ENCODE measurements at places on chromosomes 5 and 9.

- no peak for DNase-seq
Observed at GRCh38 chr9:108704156-108704852, 151.5 kb downstream of the ACTL7B start.

DNA sequence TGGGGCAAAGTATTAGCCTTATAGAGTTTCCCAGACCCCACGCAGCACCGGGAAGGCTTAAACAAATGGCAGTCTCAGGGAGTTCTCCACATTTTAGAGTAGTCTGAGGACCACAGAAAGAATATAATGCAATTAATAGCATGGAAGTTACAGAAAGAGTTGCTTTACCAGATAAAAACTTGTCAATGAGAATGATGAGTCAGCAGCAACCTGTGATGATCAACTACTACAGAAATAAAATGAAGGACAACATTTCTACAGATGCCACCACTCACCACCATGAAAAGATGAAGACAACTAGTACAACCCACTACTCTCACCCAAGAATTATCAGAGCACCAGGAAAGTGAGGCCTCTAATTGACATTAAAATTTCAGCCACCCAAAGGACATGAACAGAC, 120.7 kb downstream of the NR2F1-AS1 start:
- DNase-seq: no peak

DNA sequence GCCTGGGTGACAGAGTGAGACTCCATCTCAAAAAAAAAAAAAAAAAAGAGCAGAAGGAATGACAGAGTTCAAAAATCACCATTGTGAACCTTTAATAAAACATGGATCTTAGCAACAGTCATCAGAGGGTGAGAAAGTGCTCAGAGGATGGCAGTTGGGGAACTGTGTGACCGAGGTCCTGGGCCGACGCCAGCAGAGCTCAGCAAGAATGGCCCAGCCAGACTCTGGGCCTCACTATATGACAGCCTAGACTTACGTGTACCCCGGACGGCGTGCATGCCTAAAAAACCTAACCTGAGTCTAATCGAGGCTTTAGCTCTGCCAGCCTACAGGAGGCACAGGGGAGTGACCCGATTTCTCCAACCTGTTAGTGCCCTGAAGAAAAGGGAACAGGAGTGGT, 64.3 kb downstream of the MVB12B start:
- no peak for DNase-seq

GRCh38 chr5:161546095-161546469, 443 bp downstream of the GABRB2 start:
- no peak for DNase-seq

DNA sequence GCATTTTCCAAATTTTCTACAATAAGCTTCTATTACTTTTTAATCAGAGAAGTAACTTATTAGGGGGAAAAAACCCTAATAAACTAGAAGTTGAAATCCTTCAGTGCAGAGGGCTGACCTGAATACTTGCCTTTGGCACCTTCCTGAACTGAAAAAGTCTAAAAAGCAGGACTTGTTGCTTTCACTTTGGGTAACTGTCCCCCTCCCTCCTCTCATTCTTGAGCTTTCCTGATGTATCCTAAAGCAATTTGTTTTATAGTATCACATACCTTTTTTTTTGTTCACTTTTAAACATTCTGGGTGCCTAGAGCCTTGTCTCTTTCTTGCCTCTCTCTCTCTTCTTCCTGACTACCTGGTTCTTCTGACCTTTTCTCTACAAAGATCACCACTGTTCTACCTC, 64.0 kb upstream of the ERBIN start:
- no peak for DNase-seq

- no peak for DNase-seq
Observed at GRCh38 chr9:120191141-120191540, 388.8 kb downstream of the CDK5RAP2 start.

DNA sequence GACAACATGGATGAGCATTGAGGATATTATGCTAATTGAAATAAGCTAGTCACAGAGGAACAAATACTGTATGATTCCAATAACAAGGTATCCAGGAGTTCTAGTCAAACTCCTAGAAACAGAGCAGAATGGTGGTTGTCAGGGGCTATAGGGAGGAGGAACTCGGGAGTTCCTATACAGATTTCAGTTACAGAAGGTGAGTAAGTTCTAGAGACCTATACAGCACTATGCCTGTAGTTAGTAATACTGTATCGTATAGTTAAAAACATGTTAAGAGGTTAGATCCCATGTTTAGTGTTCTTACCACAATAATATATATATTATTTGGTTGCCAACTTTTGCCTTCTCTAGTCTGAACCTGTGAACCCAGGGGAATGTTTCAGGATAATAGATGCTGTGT, 7.9 kb upstream of the OXCT1 start:
- no peak for DNase-seq

- no peak for DNase-seq
Observed at GRCh38 chr5:4514067-4514648, 626.0 kb upstream of the ADAMTS16 start.

DNA sequence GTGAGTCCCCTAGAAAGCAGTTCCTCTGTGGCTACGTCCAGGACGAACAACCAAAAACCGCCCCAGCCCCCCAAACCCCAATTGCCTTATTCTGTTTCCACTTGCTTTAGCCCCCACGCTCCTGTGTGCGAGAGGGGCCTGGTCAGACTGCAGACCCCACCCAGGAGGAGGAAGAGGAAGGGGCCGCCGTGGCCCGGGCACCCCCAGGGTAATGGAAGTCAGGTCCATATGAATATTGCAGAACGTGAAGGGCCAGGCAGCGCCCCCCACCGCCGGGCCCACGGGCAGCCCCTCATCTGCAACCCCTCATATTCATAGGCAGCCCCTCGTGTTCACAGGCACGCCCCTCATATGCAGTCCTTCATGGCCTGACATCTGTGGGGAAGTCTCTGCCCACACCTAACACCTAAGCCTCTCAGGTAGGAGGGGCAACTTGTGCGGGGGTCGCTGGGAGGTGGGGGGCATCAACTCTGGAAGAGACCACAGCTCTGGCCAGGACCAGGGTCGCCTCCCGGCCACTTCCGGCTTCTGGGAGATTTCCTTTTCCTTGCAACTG, 37.7 kb upstream of the PLEKHG4B start:
- DNase-seq: no peak

DNA sequence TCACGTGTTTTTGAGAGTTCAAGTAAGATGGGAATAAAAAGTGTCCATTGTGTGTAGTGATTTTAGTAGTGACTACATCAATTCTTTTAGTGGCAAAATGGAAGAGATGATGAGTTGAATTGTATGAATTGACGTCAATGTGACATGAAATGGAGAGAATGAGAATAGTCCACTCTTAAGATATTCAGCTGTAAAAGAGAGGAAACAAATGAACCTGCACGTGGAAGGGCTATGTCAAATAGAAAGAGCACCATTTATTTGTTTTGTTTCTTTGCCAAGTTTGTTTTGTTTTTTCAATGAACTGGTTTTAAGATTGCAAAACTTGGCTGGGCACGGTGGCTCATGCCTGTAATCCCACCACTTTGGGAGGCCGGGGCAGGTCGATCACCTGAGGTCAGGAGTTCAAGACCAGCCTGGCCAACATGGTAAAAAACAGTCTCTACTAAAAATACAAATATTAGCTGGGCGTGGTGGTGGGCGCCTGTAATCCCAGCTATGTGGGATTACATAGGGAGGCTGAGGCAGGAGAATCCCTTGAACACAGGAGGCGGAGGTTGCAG, 453.8 kb downstream of the TAF11L14 start:
- DNase-seq: no peak

GRCh38 chr9:121532881-121533280, 33.2 kb upstream of the GGTA1 start:
- DNase-seq: no peak

DNA sequence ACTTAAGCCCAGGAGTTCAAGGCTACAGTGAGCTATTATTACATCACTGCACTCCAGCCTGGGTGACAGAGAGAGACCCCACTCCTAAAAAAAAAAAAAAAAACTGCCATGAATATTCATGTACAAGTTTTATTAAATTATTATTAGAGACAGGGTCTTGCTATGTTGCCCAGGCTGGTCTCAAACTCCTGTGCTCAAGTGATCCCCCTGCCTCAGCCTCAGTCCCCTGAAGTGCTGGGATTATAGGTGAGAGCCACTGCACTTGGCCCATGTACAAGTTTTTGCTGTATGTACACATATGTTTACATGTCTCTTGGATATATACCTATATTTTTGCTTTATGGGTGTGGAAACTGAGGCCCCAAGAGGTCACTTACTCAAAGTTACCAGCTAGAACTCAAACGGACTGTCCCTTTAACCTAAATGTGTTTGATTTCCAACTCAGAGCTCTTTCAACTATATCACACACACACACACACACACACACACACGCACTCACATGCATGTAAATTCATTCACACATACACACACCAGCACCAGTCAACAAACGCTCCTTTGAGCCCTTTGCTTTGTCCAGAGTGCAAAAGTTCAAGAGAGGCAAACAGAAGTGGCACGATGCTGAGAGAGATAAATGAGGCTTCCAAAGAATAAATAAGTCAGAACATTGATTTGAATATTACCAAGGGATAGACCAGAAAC, 42.3 kb upstream of the STRBP start:
- no peak for DNase-seq

- DNase-seq: no peak
Observed at GRCh38 chr5:62689599-62690368, 111.2 kb downstream of the LRRC70 start.

DNA sequence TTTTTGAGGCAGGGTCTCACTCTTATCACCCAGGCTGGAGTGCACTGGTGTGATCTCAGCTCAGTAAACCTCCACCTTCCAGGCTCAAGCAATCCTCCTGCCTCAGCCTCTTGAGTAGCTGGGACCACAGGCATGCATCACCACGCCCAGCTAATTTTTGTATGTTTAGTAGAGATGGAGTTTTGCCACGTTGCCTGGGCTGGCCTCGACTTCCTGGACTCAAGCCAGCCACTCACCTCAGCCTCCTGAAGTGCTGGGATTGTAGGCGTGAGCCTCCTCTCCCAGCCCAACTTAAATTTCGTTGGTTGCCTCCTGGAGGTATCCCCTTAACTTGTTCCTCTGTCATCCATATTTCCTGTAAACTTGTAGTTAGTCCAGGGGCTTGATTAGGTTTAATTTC, 47.2 kb downstream of the RAB24 start:
- DNase-seq: no peak

DNA sequence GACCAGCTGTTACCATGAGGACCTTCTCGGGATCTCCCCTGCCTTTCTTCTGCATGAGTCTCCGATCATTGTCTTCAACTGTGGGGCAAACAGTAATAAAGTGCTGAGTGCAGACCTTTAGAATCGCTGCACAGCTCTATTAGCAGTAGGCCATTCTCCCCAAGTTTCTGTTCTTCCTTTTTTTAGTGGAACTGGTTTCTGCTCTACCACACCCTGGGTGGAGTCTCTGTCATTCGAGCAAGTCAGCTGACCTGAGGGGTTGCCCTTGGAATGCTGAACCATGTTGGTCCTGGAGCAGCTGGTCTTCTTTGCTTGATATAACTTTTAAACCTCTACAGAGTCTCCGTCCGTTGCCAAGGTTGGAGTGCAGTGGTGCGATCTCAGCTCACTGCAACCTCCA, 33.4 kb upstream of the GNPDA1 start:
- DNase-seq: no peak
